Activated CD4-positive, alpha-beta T cell treated with anti-CD3 and anti-CD28 coated beads, Interleukin-2, amount 10 ng/mL, durations not matched to agents 7 days and 5 days (primary cell): ENCODE measurements at places on chromosomes 4 and X.
A peak's percentile ranks its signal among the peaks of the same experiment; 100 is the strongest.

- H3K27ac ChIP-seq: peak overlapping the region; percentile 67
- peaks cover 13% of the 10 kb centered on the region for H3K36me3 ChIP-seq
- peaks cover 45% of the 10 kb centered on the region for H3K4me1 ChIP-seq
- no peaks in the 10 kb centered on the region for H3K27me3 ChIP-seq
- DNase-seq: no peak
Measured at GRCh38 chrX:19725641-19726040, 161.8 kb downstream of the SH3KBP1 start.

DNA sequence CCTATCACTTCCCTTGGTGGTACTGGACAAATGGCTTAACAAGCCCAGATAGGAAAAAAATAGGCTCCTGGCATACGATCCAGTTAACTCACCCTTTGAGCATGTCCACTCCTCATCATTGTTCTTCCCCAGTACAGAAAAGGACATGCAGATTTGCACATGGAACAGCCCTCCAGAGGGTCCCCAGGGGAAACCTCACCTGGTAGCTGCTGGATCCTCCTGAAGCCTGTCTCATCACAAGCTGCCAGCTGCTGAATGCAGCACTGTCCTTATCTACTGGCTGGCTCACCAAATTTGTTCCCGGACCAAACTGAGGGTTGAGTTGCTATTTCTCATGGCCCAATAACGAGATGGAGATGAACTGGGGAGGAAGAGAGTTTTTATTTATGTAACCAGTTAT lies 49.4 kb downstream of the SERTM2 start:
- H3K27ac ChIP-seq: no peak overlapping the region
- no peaks in the 10 kb centered on the region for H3K27me3 ChIP-seq
- DNase-seq: no peak
- no peaks in the 10 kb centered on the region for H3K4me1 ChIP-seq
- no peaks in the 10 kb centered on the region for H3K36me3 ChIP-seq

DNA sequence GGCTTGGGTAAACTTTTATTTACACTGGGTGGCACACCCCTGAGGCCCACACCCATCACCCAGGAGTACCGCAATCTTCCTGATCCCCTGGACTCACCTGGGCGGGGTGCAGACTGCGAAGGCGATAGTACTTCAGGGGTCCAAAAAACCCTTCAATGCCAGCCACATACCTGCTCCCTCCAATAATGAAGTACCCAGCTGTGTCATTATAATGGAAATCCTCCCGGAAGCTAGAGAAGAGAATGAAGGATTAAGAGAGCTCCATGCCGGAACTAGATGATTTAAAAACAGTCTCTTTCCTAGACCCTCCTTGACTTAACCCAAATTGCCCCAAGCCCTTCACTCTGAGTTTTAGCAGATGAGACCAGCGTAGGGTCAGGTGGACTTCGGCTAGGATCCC lies 40.9 kb downstream of the SEL1L3 start:
- no peaks in the 10 kb centered on the region for H3K27me3 ChIP-seq
- H3K27ac ChIP-seq: no peak overlapping the region
- peaks cover 37% of the 10 kb centered on the region for H3K36me3 ChIP-seq
- no peaks in the 10 kb centered on the region for H3K4me1 ChIP-seq

- no peak overlapping the region for H3K4me3 ChIP-seq
- H3K27me3 ChIP-seq: no peaks in the 10 kb centered on the region
- H3K36me3 ChIP-seq: no peaks in the 10 kb centered on the region
Measured at GRCh38 chr4:183878251-183878970, 26.7 kb upstream of the STOX2 start.

GRCh38 chr4:6364581-6364980 lies 94.9 kb downstream of the WFS1 start:
- DNase-seq: no peak
- no peak overlapping the region for H3K27ac ChIP-seq
- no peaks in the 10 kb centered on the region for H3K36me3 ChIP-seq

DNA sequence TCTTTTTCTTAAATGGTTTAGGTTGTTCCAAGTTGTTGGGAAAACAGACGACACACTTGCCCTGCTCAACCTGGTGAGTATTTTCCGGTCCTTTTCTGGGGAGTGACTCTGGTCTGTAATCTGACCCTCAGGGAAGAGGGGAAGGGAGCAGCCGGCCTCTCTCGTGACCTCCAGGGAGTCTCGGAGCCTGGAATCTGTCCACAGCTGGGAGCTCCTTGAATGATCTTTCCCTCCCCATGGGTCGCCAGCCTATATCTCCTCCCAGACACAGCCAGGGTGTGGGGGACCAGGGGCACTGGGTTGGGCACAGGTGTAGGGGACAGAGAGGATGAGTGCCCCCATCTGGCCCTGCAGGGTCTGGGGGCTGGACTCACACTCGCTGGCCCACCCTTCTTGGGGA lies 18.9 kb downstream of the TMEM175 start:
- H3K36me3 ChIP-seq: peaks cover 2% of the 10 kb centered on the region
- no peaks in the 10 kb centered on the region for H3K4me1 ChIP-seq

DNA sequence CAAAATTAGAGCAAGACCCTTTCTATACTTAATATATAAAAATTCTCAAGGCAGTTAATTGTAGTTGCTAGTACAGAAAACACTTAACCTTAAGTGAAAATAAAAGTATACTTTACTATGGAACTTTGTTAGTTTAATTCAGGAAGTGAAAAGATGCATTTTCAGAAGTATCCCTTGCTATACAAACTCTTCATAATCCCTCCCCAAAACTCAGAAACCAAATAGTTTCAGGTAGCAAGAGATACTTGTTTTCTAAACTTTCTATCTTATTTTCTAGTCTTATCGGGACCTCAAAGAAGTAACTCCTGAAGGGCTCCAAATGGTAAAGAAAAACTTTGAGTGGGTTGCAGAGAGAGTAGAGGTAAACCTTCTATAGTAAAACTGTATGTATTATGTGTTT lies 14.3 kb downstream of the PAICS start:
- H3K27me3 ChIP-seq: no peaks in the 10 kb centered on the region
- no peak overlapping the region for H3K27ac ChIP-seq
- H3K4me1 ChIP-seq: peaks cover 20% of the 10 kb centered on the region
- H3K4me3 ChIP-seq: no peak overlapping the region
- peaks cover 61% of the 10 kb centered on the region for H3K36me3 ChIP-seq
- no peak for DNase-seq

DNA sequence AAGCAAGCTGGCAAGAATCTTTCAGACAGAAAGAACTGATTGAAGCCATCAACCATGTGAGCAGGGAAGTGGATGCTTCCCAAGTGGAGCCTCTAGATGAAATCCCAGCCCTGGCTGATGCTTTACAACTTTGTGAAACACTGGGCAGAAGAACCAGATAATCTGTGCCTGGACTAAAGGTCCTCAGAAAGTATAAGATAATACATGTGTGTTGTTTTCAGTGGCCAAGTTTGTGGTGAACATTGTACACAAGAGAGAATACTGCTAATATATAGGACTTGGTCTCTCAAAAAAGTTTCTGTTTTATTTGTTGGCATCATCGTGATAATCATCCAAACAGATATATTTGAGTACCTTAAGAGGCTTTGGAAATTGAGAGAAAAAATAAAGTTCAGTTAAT lies 1367.8 kb upstream of the IGFBP7 start:
- no peak overlapping the region for H3K4me3 ChIP-seq
- H3K27me3 ChIP-seq: no peaks in the 10 kb centered on the region
- no peaks in the 10 kb centered on the region for H3K4me1 ChIP-seq
- H3K27ac ChIP-seq: no peak overlapping the region

DNA sequence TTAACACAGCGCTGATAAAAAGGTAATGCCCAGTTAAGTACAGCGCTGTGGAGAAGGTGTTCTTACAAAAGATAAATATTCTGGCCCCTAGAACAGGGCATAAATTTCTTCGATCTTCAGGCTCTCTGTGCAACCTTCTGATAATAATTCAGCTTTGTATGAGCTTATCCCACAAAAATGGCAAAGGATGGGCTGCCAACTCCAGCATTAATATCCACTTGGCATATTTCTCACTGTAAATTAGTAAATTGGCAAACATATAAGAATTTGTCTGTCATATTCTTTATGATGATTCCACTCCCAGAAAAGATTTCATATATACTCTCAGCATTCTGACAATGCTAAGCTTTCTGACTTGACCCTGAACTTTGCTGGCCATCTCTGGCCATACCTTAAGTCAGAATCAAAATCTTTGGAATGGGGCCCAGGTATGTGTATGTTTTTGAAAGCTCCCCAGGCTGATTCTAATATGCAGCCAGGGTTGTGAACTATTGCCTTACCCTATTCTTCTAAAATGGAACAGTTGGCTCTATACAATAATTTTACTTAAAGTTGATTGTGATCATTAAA lies 134.8 kb downstream of the FRYL start:
- no peak for DNase-seq
- no peaks in the 10 kb centered on the region for H3K27me3 ChIP-seq
- H3K36me3 ChIP-seq: peaks cover 6% of the 10 kb centered on the region
- no peak overlapping the region for H3K4me3 ChIP-seq

DNA sequence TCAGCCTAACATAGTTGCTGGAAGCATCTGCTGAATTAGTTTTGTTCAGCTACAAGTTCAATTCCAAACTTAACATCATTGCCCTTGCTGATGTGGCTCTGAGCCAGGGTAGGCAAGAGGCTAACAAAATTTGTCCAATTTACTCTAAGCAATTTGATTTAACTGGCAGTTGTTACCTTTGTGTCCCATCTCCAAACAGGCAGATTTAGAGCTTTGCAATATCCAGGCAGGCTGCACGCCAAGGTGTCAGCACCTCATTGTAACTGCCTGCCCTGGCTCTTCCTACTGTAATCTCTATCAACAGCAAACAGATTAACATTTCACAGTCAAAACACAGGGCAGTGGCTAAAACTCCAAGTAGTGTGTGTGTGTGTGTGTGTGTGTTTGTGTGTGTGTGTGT lies 2070.6 kb downstream of the PCDH7 start:
- DNase-seq: no peak
- no peaks in the 10 kb centered on the region for H3K36me3 ChIP-seq
- H3K4me3 ChIP-seq: no peak overlapping the region
- H3K27me3 ChIP-seq: no peaks in the 10 kb centered on the region
- no peaks in the 10 kb centered on the region for H3K4me1 ChIP-seq
- H3K27ac ChIP-seq: no peak overlapping the region

GRCh38 chrX:15737190-15737958 lies 696 bp upstream of the CA5B start:
- no peak for DNase-seq
- peak overlapping the region; percentile 87 for H3K27ac ChIP-seq
- H3K27me3 ChIP-seq: no peaks in the 10 kb centered on the region
- H3K4me1 ChIP-seq: peaks cover 29% of the 10 kb centered on the region
- peaks cover 7% of the 10 kb centered on the region for H3K36me3 ChIP-seq
- H3K4me3 ChIP-seq: peak overlapping the region; percentile 85

GRCh38 chrX:35098419-35098818 lies 155.8 kb downstream of the FAM47B start:
- DNase-seq: no peak
- H3K27me3 ChIP-seq: no peaks in the 10 kb centered on the region
- H3K4me3 ChIP-seq: no peak overlapping the region
- no peak overlapping the region for H3K27ac ChIP-seq

DNA sequence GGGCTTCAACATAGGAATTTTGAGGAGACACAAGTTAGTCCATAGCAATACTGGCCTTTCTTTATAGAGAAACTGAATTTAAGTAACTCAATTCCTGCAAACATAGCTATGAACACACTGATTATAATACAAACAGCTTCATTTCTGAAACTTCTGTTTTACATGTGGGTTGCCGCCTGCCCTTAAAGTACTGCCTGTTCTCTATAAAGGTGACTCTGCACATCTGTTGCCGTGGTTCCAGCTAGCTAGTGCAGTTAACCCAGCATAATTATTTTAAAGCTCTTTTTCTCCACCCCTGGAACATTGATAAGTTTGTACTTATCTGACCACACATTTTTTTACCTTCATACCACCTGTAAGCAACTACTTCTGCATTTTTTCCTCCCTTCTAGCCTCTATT lies 177.6 kb downstream of the NWD2 start:
- H3K36me3 ChIP-seq: no peaks in the 10 kb centered on the region
- DNase-seq: no peak
- no peak overlapping the region for H3K27ac ChIP-seq
- no peaks in the 10 kb centered on the region for H3K4me1 ChIP-seq
- H3K27me3 ChIP-seq: peaks cover 18% of the 10 kb centered on the region
- no peak overlapping the region for H3K4me3 ChIP-seq

GRCh38 chr4:72077346-72077745 lies 45.5 kb downstream of the NPFFR2 start:
- no peak overlapping the region for H3K4me3 ChIP-seq
- H3K27ac ChIP-seq: no peak overlapping the region
- no peak for DNase-seq

DNA sequence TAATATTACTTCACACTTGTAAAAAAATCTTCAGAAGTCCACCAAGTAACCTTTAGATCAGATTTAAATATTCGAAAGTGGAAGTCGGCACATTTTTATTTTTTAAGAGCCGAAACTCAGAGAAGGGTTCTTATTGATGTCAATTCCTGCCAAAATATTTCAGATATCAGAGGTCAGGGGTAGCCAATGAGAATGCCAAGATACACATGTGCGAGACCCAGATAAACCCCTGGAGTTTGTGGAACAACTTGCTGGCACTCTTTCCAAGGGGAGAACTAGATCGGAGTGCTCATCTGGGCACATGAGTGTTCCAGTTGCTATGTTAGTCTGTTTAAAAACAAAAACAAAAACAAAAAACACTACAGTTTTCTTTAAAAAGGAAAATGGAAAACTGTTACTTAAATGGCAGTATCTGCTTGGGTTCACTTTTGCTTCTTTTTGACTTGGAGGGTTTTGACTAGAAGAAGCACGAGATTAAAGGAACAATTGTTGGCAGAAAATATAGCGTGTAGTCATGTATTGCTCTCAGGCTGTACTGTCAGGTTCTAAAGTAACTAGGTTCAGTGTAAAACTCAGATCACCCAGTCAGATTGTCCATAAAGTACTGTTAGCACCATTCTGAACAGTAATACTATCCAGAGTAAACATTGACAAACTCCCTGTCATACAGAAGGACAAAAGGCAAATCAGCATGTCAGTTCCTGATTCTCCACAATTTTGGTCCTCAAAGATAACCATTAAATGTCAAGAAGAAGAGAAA lies 188.0 kb upstream of the PACRGL start:
- no peak for DNase-seq
- no peaks in the 10 kb centered on the region for H3K27me3 ChIP-seq
- H3K4me3 ChIP-seq: no peak overlapping the region

DNA sequence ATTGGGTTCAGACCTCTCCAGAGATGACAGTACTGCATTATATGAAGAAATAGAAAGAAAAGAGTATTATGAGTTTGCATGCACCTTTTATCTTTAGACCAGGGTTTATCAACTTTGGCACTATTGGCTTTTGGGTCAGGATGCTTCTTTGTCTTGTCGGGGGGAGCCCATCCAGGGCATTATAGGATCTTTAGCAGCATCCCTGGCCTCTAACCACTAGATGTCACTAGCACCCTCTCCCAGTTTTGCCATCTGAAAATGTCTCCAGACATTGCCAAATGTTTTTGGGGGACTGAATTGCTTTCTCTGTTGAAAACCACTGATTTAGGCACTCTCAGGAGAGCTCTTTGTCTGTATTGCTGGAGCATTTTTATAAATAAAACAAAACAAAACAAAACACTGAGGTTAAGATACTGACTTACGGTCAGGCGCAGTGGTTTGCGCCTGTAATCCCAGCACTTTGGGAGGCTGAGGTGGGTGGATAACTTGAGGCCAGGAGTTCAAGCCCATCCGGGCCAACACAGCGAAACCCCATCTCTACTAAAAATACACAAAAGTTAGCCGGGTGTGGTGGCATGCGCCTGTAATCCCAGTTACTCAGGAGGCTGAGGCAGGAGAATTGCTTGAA lies 23.6 kb downstream of the CA5B start:
- H3K36me3 ChIP-seq: peaks cover 5% of the 10 kb centered on the region
- peaks cover 30% of the 10 kb centered on the region for H3K4me1 ChIP-seq
- no peak overlapping the region for H3K4me3 ChIP-seq
- peak; percentile 40 for DNase-seq

- no peaks in the 10 kb centered on the region for H3K4me1 ChIP-seq
- no peak overlapping the region for H3K27ac ChIP-seq
- no peaks in the 10 kb centered on the region for H3K36me3 ChIP-seq
- no peak overlapping the region for H3K4me3 ChIP-seq
- DNase-seq: no peak
Measured at GRCh38 chr4:147318586-147318985, 162.3 kb upstream of the EDNRA start.
